ENCODE measurements at places on chromosomes 7 and 10. TPM values are rescaled to one million over a fixed set of nuclear protein-coding genes. Genes with fewer than 3 reads are reported as not detected.
A peak's percentile ranks its signal among the peaks of the same experiment; 100 is the strongest.

GDF2 gene
- total RNA-seq, result not detected

GRCh38 chr7:111356941-111357340 is 205.4 kb downstream of the IMMP2L start:
- DNase-seq, result no peak

DNA sequence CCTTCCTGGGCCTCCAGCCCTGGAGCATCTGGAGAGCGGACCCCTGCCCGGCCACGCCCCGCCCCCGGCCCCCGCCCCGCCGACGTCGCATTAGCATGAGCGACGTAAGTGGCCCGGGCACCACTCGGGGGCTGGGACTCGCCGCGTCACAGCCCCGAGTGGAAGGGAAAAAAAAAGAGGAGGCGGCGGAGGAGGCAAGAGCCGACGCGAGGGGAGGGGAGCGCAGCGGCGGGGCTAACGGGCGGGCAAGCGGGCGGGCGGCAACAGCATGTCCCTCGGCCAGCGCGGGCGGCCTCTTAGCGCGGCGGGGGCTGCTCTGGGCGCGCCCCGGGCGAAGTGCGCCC is at the start of gene SLC18A3:
Gene SLC18A3 (plus strand): TSS at position 197 of the 344 bp plus-strand sequence. CDS start 431 bp downstream, outside the sequence.
- no peak for DNase-seq

GRCh38 chr7:37832194-37832593 is 16.2 kb upstream of the NME8 start:
- peak; percentile 80 for DNase-seq

DNA sequence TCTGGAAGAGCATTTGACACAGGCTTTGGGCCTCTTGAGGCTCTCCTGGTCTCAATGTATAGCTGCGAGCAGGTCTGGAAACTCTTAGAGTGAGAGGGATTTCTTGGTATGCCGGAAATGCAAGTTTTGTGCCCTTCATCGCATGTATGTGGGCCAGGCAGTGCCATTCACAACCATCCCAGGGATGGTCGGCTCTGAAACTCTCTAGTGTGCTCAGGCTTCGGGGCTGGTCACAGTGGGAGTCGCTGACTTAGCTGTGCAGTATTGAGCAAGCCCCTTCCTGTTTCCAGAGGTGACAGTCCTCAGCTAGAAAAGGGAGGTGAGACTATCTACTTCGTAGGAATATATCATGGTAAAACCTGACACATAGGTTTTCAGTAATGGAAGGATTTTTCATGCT is 2.0 kb upstream of the AOAH start:
- no peak for DNase-seq

SPACDR gene
- under 0.01 TPM for total RNA-seq

DNA sequence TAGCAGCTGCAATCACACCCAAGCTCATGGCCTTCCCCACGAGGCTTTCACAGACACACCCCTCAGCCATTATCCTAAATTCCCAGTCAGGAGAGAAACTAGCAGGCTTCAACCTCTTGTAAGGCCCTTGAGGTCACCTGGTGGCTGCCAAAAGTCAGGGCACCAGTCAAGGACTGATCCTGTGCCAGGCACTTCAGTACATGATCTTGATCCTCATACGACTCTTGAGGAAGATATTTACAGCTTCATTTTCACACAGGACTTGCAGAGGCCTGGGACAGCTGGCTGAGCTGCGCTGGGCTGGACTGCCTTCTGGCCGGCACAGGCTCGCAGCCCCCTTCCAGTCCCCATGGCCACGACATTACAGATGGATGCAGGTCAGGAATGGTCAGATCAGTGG is 8.8 kb downstream of the PDAP1 start:
- no peak for DNase-seq

PCBD1 gene
- total RNA-seq, result 35.2 TPM

GRCh38 chr10:48503293-48503911 is 101.5 kb downstream of the ARHGAP22 start:
- no peak for DNase-seq

GRCh38 chr10:123515661-123516060 is 150.5 kb upstream of the GPR26 start:
- no peak for DNase-seq

- DNase-seq, result no peak
Observed at GRCh38 chr10:44914891-44915290, 3.8 kb downstream of the TMEM72 start.

HTR5A gene
- not detected for total RNA-seq

PNLIPRP2 gene
- total RNA-seq, result not detected

ADAM8 gene
- total RNA-seq, result 2.0 TPM

MICALL2 gene
- 60.1 TPM for total RNA-seq

DNA sequence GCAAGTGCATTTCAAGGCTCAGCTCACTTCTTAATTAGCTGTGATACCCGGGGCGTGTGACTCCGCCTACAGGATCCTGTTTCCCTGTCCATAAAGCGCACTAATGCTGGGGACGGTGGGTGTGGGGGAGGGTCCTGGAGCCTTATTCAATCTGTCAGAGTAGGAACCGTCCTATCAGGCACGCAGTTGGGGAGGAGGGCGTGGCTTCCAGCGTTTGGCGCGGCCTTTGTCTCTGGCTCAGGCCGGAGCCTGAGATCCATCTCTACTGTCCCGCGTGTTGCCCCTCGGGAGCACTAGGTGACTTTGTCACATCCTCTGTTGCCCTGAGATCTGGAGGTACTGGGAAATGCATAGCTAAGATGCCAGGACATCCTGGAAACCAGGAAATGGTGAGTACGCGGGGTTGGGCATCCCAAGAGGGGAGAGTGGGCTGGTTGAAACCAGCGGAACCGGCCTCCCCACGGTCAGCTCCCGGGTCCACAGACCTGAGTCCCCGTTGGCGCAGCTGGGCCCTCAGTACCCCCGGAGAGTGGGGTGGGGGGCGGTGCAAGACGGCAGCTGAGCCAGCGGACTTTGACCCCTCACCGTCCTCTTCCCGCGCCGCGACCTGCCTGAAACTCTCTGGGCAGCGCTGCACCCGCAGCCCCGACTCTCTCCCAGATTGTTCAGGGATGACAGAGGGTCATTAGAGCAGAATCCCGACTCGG is 104.4 kb upstream of the ZNF92 start:
- DNase-seq, result peak; percentile 47

SPDYE6 gene
- total RNA-seq, result not detected

A1CF gene
- total RNA-seq, result not detected

CH25H gene
- total RNA-seq, result 8.2 TPM

NKX1-2 gene
- total RNA-seq, result not detected

- DNase-seq, result peak; percentile 88
Observed at GRCh38 chr10:35372329-35372728, 36.0 kb downstream of the CCNY start.

DNA sequence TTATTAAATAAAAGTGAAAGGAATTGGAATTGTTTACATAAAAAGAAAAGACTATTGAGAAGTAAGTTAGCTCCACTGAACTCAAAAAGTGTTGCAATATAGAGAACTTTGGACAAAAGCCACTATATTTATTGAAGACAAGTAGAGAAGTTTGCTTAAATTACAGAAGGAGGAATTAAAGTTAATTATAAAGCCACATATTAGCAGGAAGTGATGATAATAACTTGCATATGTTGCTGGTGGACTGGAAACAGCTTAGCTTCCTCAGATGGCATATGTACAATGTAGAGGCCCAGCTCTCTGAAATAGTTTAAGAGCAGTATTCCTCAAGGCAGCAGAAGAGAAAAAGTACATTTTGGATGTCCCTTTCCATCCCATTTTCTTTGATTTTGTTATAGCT is 400.7 kb downstream of the GATA3 start:
- DNase-seq, result no peak

DNA sequence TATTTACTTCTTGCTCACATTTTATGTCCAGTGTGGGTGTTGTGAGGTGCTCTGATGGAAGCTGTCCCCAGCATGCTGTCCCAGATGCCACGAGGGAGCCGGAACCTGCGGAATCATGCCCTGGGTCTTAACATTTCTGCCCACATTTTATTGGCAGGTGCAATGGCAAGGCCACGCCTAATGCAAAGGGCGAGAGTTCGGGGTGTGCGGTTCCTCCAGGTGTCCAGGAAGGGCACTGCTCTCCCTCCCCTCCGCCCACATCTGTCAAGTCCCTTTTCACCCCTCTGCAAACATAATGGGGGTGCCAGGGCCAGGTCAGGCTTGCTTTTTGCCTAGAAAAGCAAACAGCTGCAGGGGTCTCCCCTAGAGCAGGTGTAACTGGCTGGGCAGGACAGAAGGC is 16.4 kb downstream of the PDAP1 start:
- DNase-seq, result no peak

DNA sequence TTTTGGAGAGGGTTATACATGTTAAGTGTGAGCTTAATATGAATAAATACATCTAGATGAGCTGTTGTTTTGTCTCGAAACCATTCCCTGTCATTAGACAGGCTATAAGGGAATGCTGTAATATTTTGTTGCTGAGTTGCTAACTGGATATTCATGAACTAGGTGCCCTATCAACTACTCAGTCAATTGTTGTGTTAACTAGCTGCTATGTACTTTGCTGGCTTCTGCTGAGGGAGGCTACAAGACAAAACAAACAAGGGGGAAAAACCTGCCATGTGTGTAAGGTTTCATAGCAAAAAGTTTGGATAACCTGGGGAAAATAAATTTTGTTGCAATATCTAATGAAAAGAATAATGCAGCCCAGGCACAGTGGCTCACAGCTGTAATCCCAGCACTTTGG is 110.4 kb downstream of the CSTF2T start:
- DNase-seq, result no peak

NPC1L1 gene
- total RNA-seq, result under 0.01 TPM

POLR2J2 gene
- 1.5 TPM for total RNA-seq

DNA sequence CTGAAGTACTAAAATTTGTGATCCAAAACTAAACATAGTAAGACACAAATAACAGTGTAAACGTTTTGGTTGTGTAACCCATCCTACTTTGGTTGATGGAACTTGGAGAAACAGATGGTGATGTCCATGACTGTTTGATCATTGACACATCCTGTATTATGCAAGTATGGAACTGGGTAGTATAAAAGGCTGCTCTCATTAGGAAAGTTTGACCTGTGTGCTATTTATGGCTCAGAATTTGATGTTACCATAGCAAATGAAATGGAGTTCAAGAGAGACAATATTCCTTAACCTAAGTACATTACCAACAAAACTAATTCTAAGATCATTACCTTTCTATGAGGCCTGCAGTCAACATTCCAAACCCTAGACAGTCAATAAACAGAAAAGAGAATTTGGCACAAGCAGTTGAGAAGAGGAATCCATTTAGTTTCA is 39.9 kb downstream of the DKK1 start:
- DNase-seq, result peak; percentile 76

- DNase-seq, result no peak
Observed at GRCh38 chr7:21251151-21251800, 176.6 kb upstream of the SP4 start.

GRCh38 chr10:115833119-115833518 is 439.9 kb downstream of the GFRA1 start:
- no peak for DNase-seq

DNA sequence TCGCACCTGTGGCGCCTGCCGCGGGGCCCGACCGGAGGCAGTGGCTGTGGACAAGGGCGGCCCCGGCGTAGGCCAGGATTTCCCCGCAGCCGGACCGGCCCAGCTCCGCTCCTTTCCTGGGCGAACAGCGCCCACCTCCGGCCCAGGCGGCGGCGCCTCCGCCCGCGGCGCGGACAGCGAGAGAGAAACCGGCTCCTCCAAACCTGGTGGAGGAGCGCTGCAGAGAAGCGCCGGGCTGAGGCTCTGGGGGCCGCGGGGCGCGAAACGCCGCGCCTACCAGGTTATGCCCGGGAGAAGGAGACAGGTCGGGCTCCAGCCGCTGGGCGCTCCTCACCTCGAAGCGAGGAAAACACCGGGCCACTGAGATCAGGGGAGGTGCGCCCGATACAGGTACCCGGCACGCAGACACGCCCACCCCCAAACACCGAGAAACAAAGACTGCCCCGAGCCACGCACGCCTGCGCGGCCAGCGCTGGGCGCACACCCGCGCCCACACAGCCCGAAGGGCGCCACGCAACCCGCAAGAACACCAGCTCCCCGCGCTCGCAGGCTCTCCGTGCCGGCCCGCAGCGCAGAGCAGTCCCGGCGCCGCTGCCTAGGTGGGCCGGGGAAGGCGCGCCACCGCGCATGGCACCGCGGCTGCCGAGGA is 3.3 kb downstream of the GRID1 start:
- no peak for DNase-seq

GRCh38 chr10:94363251-94363565 is 469 bp upstream of the NOC3L start:
- no peak for DNase-seq

- no peak for DNase-seq
Observed at GRCh38 chr10:68087685-68088401, 12.8 kb upstream of the HERC4 start.

PURB gene
- 15.2 TPM for total RNA-seq

GRCh38 chr7:1385086-1385808 is 74.0 kb downstream of the MICALL2 start:
- DNase-seq, result no peak

SPDYE9 gene
- not detected for total RNA-seq

GRCh38 chr7:43619213-43620012 is 36.5 kb downstream of the STK17A start:
- DNase-seq, result no peak

- no peak for DNase-seq
Observed at GRCh38 chr10:44416936-44417335, 32.0 kb upstream of the CXCL12 start.

PNLIP gene
- total RNA-seq, result not detected

CAV2 gene
- total RNA-seq, result 60.1 TPM

- peak; percentile 26 for DNase-seq
Observed at GRCh38 chr10:51876503-51876902, 177.1 kb upstream of the CSTF2T start.
